ENCODE measurements at places on chromosomes 16 and 17.

GRCh38 chr17:2042933-2043332 is 1.1 kb downstream of the OVCA2 start:
- no peak for DNase-seq

DNA sequence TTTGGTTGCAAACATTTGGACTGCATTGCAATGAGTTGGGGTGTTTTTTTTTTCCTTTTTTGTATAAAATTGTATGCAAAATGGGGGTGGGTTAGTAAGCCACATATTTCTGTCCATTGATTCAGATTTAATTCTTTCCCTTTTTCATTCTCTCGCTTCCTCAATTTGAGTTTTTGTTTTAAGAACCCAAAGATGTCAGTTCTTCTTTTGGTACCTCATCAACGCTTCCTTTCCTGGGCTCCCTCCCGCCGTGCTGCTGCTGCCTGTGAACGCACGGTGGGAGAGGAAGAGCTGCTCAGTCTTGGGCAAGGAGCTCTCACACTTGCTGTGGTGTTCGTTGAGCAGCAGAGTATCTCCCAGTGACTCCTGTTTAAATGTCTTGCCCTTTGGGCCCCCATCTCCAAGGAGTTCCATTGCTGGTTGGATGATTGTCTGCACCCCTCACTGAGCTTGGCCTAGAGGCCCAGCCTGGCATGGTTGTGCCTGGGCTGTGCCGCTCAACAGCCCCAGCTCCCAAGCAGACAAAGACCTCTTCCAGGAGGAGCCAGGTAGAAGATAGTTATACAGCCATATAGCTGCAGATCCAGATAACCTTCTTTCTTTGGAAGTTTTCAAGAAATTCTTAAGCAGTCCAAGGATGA is 13.6 kb downstream of the UBFD1 start:
- no peak for DNase-seq

DNA sequence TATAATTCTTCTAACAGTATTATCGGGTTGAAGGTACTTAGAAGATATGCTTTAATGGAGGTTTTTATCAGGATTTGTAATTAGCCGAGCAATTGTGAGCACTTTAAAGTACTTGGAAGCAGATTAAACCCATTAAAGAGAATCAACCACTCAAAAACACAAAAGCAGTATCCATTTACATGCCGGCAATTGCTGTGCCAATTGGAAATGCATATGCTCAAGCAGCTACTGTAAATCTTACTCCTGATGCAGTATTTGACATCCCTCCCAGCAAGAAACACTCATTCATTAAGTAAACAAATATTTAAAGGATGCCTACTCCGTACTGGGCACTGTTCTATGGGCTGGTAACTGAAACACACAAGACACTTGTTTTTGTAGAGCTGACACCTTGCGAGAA is 11.4 kb upstream of the CCL1 start:
- DNase-seq: no peak

DNA sequence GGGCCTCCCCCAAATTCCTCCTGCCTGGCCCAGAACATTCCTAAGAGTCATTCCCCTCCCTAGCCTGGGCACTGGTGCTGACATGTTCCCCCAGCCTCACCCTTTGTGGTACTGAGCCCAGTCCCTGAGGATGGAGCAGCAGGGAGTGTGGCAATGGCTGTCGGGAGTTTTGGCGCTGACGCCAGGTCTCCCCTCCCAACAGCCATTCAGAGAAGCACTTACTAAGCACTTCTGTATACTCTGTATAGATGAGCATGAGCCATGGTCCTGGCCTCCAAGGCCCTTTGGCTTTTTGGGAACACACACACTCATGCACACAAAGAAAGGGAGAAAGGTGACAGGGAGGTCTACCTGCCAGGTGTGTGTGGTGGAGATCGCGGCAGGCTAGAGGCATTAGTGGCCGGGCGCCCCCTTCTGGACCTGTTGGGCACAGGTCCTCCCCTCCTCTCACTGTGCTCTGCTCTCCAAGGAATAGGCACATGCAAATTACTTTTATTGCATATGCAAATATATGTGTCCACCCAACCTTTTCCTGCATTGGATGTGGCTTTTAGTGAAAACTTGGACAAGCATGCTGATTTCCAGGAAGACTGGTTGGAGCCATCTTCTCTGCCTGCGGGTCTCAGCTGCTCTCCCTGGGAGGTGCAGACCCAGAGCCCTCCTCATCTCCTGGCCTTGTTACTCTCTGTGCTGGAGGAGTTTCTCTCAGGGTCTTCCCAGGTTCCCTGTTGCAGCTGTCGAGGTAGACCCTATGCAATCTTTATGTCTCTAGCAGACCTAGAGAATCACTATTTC is 17.4 kb upstream of the C17orf107 start:
- peak; percentile 69 for DNase-seq

DNA sequence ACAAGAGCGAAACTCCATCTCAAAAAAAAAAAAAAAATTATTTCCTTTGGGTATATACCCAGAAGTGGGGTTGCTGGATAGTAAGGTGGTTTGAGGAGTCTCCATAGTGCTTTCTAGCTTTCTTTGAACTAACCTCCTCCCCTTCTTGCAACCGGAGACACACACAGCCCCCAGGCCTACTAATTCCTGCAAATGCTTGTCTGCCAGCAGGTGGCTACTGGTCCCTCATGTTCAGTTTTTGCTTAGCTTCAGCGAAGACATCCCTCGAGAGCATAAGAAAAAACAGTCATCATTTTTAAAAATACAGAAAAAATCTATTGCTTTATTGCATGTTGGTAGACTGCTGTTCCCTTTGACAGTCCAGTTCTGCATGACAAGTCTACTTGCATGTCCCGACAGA is 439.0 kb downstream of the UTP18 start:
- no peak for DNase-seq

DNA sequence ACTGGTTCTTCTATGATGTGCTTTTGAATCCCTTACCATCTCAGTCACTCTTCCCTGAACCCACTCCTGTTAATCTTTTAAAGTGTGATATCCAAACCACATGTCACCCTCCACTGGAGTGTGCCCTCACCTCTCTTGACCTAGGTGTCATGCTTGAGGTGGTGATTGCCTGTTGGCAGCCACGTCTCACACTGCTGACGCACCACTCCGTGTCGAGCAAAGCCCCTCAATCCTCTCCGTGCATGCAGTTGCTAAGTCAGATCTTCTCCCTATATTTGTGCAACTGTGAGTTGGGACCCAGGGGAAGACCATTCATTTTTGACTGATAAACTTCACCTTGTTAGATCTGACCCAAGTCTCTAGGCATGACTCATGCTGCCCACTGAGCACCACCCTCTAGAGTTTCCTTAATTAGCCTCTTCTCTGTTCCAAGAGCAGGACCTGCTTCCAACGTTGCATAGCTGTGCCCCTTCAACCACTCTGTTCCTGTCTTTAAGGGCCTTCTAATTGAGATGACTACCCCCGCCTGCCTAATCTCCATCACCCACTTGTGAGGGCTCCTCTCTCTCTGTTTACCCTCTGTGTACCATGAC is 2.7 kb downstream of the MYH13 start:
- no peak for DNase-seq

GRCh38 chr16:6038941-6039645 is 941.5 kb upstream of the EEF2KMT start:
- DNase-seq: no peak

DNA sequence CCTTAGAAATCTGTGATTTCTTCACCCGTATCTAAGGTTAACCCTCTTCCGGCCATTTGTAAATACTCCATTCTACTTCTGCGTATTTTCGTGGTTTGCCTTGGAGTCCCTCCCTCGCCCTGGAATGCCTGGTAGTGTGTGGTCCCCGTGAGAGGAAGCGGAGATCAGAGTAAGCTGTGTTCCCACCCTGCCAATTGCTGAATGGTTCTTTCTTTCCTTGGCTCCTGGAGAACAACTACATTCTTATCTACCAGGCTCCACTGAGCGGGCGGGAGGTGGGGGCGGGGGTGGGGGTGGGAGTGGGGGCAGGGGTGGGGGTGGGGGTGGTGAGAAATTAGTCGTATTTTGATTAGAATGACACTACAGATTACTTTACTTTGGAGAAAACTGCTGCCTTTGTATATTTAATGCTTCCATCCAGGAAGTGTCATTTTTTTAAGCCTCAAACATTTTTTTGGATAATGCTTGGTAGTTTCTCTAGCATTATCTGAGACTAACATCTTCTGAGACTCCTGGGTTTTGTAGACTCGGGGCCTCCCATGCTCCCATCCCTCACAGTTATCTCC is 20.9 kb upstream of the FASN start:
- DNase-seq: no peak

DNA sequence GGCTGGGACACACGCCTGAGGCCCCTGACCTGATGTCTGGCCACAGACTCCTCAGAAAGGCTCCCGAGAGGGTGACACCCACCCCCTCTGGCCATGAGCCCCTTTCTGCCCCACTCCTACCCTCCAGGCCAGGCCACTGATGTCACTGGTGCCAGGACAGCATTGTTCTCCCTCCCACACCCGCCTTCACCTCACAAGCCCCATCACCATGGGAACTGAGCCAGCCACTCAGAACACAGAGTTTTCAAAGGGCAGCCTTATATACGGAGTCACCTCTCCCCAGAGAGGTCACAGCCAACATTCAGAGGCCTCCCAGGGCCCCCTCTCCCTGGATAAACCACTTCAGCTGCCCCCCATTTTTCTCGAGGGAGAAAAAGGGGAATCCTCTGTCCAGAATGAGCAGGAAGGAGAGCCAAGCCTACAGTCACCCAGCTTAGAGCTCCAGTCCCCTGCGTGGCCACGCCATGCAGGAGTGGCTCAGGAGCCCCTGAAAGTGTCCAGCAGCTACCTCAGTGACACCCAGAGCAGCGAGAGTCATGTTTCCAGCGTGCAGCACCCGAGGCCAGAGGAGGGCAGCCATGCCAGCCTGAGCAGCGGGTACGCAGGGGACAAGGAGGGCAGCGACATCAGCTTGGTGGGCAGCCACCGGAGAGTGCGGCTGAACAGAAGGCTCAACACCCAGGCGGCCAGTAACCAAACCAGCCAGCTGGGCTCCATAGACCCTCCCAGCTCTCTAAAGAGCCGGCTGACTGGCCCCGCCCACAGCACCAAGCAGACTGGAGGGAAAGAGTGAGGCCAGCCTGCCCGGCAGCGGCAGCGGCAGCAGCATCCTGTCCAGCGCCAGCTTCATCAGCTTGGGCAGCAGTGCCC is at the start of gene C16orf82:
TSS of gene C16orf82 (plus strand) at position 260 of the 870 bp plus-strand sequence.
- peak; percentile 63 for DNase-seq

GRCh38 chr17:34644941-34645550 is 65.7 kb downstream of the TMEM132E start:
- DNase-seq: no peak

DNA sequence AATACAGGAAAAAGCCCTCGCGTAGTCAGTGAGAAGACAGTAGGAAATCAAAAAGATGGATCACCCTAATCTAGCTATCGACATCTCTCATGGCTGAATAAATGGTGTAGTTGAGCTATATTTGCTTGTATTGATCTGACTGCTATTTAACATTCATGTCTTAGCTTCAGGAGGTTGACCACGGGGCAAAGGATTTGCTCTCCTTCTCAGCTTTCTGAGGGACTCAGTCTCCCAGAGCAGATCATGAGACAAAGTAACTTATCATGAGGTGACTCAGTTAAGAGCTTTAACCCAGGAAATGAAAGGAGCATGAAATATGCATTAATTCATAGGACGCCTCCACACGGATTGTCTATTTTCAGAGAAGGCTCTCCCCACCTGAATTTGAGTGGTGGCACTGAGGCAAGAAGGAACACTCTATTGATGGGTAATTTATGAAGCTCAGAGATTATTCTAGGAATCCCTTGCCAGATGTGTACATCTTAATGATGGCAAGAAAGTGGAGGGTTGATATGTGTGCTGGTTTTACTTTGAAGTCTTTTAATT is 608 bp downstream of the RBFOX1 start:
- DNase-seq: no peak

- peak; percentile 42 for DNase-seq
These were observed 3.6 kb downstream of the LRRC75A start for GRCh38 chr17:16488186-16488967.

- no peak for DNase-seq
These were observed 192.2 kb downstream of the WWOX start for GRCh38 chr16:78291604-78292003.

DNA sequence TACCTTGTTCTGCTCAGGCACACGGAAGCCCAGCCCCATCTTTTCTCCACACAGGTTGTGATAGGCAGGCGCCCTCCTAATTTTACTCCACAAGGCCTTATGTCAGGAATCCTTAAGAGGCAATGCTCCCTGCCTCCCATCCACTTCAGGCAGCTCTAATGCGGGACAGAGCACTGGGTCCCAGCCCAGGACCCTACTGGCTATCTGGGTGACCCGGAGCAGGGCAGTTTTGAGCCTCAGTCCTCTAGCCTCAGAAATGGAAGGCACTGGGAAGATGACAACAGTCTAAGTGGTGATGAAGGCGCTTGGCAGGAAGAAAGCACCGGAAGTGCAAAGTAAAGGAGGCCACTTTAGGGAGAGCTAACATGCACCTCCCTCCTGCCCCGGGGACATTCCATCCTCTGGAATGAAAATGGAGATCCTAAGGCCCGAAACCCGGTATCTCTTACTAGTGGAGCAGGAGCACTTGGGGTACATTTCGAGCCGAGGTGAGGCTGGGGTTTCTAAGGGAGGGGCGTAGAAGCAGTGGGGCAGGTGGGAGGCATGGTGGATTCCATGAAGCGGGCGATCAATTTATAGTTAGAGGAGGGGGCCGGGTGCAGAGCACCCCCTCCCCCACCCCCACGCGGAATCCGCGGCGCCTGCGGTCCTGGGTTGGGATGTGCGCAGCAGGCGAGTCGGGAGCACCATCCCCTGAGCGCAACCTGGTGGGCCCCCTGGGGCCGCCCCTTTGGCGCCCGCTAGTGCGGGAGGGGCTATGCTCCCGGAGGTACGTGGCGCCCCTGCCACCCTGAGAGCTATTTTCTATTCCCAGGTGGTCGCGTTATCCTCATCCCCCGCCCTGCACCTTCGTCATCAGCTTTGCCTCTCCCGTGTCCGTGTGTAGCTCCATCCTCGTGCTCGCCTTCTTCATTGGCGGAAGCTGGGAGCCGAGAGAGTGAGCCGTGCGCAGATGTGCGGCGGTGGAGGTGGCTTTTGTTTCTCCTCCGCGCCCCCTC is 4.9 kb downstream of the MT1F start:
- DNase-seq: no peak

DNA sequence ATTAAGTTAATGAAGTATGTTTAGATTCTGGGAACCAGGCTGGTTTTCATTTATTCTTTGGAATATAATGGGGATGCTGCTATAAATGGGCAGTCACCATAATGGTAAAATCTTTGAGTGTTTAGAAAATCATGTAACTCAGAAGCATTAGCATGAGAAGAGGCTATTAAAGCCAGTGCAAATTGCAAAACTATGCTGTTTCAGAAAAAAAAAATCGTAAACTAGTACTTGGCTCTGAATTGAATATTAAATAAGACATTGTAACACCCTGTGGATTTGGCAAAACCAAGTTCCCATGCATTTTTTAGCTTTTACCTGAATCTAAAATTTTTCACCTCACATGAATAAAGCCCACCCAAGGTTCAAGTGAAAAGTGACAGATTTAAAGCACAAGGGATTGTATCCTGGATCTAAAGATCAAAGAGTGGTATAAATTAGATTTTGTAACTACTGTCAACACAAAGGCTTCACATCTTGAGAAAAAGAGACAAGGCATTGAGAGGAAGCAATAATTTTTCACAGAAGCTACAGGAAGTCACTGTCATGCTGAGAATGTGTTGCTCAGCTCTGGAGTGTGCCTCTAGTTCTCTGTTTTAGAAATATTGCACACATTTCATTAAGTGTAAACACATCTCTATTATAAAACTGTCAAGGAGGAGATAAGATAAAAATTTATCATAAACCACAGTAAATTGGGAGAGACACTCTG is 142.2 kb downstream of the ABCA8 start:
- DNase-seq: peak; percentile 88
